Vein endothelial cell (primary cell): ENCODE measurements at places on chromosomes 5 and 9. TPM values are rescaled to one million over a fixed set of nuclear protein-coding genes. Genes with fewer than 3 reads are reported as not detected.

RNF20 gene
- total RNA-seq = 17.0 and 17.3 TPM in 2 replicates

ZNF622 gene
- total RNA-seq = 33.8 and 34.0 TPM in 2 replicates

PWWP2A gene
- 16.0 TPM in 2 replicates for total RNA-seq

SPATA31A3 gene
- total RNA-seq = not detected in 2 replicates

OR1L4 gene
- total RNA-seq = not detected in 2 replicates

PCDHA13 gene
- total RNA-seq = not detected in 2 replicates

HAPLN1 gene
- under 0.01 TPM in 1 of 2 replicates, not detected in the other for total RNA-seq

SPATA24 gene
- total RNA-seq = 4.1 and 6.2 TPM in 2 replicates

SLC25A2 gene
- total RNA-seq = 0.48 TPM in 1 of 2 replicates, not detected in the other

DMRT2 gene
- total RNA-seq = not detected in 2 replicates

GGTA1 gene
- 0.65 and 0.86 TPM in 2 replicates for total RNA-seq

FBXO10 gene
- 10.9 and 11.8 TPM in 2 replicates for total RNA-seq

AQP7 gene
- 0.19 TPM in 1 of 2 replicates, not detected in the other for total RNA-seq

GFRA3 gene
- total RNA-seq = 0.10 TPM in 1 of 2 replicates, not detected in the other

GFI1B gene
- total RNA-seq = not detected in 2 replicates
